Left kidney (tissue), 8 donors: ENCODE measurements at places on chromosomes 1 and 21.

DNA sequence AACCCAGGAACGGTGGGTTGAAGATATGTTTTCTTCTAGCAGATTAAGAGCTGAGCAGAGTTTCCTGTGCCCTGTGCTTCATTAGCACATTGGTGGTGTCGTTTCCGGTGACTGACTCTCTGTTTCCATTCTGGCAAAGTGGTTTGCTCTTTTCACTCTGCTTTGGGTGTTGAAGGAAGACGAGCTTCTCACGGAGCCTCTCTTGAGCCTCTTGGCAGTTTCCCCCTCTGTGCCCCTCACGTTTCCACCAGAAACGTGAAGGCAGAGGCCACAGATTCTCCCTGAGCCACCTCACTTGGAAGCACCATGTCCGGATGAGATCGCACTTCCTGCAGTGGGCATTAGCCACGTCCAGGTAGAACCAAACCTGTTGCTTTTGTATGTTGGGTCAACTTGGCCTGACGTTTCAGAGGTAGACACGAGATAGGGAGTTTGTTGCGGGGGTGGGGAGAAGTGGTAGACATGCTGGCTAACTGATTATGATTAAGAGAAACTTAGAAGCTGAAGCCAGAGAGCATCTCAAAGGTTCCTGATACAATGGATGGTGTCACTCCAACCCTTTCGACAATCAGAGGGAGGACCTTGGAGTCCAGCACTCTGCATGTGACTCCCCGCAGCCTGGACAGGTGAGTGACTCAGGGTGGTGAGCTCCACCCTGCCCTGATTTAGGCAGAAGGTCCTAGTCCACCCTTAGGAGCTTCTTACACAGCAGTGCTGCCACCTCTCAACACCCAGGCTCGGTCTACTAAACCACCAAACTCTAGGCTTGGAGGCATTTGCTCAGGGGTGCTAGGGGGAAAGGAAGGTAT lies at the start of gene LAX1:
Gene LAX1 (plus strand): TSS at position 155 of the 809 bp plus-strand sequence. CDS start 383 bp downstream, at position 538.
- DNase-seq, result no peak

- no peak for DNase-seq
These were observed 308.0 kb downstream of the MATN1 start for GRCh38 chr1:30415171-30415940.

GRCh38 chr1:108685529-108685928 lies 6.6 kb upstream of the PRPF38B start:
- no peak for DNase-seq

- no peak for DNase-seq
These were observed 597.2 kb upstream of the BRINP3 start for GRCh38 chr1:191074881-191075280.

- DNase-seq, result no peak
These were observed 6.1 kb downstream of the TMEM61 start for GRCh38 chr1:54986533-54986932.

GRCh38 chr1:42380586-42381279 lies at the start of gene RIMKLA:
Gene RIMKLA (plus strand): TSS chr1:42380792. CDS start chr1:42380935, 143 bp downstream.
- peak; percentile 44 for DNase-seq

DNA sequence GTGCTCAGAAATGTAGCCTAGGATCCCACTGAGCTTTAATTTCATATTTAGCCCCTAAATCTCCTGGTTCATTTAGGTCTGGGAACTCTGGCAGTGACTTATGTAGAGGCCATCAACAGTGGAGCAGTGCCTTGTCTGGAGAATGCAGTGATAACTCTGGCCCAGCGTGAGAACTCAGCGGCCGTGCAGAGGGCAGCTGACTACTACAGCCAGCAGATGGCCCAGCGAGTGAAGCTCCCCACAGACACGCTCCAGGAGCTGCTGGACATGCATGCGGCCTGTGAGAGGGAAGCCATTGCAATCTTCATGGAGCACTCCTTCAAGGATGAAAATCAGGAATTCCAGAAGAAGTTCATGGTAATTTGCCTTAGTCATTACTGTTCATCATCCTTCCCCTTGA lies 17.8 kb downstream of the GBP6 start:
- DNase-seq, result no peak

GRCh38 chr1:87305762-87306161 lies 22.9 kb upstream of the LMO4 start:
- no peak for DNase-seq

DNA sequence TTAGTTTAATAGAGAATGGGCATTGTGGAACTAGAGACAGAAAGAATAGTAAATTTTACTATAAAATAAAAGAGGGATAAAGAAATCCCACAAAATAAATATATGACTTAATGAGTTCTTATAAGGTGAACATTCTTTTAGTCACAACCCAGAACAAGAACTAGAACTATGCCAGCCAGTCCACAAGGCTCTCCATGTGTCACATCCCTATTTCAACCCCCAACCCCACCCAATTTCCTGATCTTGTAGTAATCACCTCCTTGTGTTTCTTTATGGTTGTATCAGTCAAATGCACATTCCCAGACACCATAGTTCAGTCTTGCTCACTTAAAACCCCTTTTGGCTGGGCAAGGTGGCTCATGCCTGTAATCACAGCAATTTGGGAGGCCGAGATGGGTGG lies 662.3 kb upstream of the CAMK1G start:
- no peak for DNase-seq

DNA sequence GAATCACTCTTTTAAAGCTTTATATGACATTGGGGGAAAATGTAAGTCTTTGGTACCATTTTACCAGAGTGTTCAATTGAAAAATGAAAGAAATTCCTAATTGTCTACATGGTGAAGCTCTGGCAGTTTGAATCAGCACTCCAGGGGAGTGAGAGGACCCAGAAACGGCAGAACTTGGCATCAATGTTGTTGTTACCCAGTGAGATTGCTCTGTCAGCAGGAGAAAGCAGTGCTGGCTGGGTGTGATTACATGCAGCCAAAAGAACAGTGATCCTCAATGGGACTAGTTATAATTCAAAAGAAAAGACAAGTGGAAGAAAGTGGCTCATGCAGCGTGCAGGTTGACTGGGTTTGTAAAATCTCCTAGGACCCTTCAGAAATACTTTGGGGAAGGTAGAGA lies 206.4 kb downstream of the PTPRC start:
- DNase-seq, result no peak

DNA sequence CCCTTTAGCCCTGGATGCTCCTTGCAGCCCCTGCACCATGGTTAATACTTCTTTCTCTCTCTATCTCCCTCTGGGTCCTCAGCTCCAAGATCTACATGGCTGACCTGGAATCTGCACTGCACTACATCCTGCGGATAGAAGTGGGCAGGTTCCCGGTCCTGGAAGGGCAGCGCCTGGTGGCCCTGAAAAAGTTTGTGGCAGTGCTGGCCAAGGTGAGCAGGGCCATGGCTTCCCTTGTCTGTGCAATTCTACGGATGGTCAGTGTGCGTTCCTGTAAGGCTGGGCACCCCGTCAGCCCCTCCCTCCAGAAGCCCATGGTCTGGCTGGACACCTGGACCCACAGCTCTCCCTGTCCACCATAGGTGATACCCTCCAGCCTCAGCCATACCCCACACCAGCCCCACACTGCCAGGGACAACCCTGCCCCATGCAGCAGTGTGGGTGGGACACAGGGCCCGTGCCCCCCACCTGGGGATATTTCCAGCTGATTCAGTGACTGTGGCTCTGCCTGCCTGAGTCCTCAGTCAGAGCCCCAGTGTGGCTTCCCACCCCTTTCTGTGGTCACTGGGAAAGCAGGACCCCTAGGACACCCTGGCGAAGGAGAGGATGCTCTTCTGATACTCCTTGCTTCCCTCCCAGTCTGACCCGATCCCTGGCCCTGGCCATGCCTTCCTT lies 31.4 kb downstream of the QSOX1 start:
- DNase-seq, result no peak
